NCI-H1092 (cell line): ENCODE measurements at places on chromosomes 4 and X.

GRCh38 chr4:129420637-129421036 lies 324.7 kb downstream of the C4orf33 start:
- DNase-seq: no peak

DNA sequence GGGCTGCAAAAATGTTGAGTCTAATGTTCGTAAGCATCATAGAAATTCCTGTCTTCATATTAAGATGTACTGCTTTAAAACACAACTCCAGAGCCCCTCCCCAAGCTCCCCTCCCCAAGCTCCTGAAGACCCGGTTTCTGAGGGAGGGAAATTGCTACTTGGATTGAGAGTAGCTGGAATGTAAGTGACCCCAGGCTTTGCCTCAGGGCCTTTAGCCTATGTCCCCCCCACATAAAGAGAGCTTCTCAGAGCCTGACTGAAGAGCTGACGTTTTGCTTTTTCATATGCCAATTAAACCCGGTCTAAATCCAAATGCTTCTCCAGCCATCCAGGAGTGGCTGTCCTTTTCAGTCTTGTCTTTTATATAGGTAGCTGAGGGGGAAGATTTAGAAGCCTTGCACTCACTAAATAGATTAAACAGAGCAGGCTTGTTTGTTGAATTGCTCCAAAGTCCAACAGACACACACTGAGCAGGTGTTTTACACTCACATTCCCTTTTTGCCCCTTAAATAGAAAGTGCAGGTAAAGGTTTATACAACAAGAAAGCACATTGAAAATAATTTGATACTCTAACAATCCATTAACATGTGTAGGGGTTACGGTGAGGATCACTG lies 19.6 kb downstream of the ARX start:
- DNase-seq: no peak

DNA sequence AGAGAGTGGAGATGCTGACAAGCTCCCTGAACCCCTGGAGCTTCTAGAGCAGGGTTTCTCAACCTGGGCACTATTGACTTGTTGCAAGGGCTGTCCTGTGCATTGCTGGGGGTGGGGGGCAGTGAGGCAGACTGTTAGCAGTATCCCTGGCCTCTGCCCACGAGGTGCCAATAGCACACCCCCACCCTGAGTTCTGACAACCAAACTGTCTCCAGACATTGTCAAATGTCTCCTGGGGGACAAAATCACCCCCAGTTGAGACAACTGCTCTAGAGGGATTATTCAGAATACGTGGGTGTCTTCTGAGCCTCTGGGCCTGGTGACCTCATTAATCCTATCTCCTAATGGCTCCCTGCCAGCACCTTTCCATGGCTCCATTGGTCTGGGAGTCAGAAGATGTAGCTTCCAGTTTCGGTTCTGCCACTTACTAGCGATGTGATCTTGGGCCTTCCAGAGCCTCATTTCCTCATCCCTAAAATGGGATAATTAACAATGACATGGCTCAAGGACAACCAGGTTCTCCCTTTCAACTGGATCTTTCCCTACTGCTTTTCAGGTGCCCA lies 17.6 kb upstream of the PJA1 start:
- no peak for DNase-seq

- DNase-seq: no peak
Observed at GRCh38 chr4:15600176-15600575, 55.0 kb downstream of the FBXL5 start.

DNA sequence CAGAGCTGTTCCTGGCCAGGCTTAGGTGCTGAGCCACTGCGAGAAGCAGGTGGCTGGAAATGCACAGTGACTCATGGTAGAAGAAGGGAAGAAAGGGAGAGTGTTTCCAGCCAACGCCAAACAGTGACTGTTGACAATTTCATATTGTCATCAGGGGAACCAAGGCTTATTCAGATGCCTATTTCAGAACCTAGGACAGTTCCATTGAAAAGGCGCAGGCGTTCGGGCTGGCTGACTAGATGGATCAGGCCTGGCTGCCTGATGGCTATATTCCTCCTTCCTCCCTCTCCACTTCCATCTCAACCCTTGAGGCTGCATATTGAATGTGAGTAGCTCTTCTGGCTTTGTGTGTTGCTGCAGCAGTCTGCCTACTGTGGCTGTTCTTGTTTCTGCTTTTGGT lies 73.0 kb upstream of the FRMPD4 start:
- DNase-seq: no peak

DNA sequence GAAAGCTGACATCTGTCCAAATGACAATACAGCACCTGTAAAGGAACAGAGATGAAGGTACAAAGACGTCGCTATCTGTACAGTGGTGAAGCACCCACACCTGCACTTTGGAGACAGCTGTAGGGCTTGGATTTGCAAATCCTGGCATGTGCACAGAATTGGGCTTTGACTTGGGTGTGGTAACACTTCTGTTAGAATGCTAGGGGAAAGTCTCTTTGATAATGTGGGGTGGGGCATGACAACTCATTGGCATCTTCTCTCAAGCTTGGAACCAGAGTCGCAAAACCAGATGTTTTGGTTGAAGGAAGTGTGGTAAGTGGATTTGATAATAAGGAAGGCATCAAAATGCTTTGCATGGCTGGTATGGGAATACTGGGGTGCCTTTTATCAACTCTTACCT lies 55.5 kb downstream of the VCX3B start:
- no peak for DNase-seq

- no peak for DNase-seq
Observed at GRCh38 chr4:141909541-141909940, 273.2 kb downstream of the IL15 start.

DNA sequence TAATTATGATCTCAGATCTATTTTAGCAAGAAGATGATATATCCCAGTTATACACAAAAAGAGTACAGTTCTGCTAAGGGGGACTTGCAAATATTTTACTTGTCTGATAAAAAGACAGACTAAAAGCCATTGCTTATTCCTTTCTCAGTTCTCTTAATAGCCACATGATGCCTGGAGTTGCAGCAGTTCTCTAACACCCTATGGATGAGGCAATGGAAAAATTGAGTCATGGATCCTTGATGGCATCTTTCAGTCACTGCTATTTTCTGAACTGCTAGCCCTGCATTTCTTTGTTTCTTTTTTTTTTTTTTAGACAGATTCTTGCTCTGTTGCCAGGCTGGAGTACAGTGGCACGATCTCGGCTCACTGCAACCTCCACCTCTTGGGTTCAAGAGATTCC lies 1956.7 kb downstream of the C4orf33 start:
- DNase-seq: no peak

DNA sequence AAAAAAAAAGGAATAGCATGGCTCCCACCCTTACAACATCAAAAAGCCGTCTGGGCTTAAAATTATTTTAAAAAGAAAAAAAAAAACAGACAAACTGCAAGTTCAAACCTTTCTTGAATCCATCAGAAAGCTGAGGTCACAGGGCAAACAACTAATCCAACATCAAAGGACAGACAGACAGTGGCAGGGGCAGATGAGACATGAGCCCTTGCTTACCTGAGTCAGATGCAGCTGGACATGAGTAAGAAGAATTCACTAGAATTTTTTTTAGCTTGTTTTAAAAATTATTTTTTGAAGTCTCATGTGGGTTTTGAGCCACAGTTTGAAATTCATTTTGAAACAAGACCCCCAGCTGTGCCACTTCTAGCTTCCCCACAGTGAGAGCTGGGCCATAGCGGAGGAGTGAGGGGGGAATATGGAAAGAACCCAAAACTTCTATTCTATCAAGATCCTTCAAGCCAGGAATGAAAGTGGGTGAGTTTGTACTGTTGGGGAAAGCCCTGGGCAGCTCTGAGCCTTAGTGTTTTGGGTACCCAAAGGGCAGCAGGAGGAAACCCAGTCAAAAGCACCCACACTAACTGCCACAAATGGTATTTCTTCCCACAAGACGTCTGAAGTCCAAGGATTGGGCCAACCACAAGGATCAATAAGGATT lies 111.4 kb downstream of the ATXN3L start:
- DNase-seq: no peak

GRCh38 chr4:19809989-19810388 lies 441.7 kb upstream of the SLIT2 start:
- DNase-seq: no peak

- DNase-seq: no peak
Observed at GRCh38 chr4:136203199-136203598, 1329.1 kb downstream of the PCDH18 start.

- no peak for DNase-seq
Observed at GRCh38 chrX:54926978-54927377, 6.4 kb downstream of the TRO start.

DNA sequence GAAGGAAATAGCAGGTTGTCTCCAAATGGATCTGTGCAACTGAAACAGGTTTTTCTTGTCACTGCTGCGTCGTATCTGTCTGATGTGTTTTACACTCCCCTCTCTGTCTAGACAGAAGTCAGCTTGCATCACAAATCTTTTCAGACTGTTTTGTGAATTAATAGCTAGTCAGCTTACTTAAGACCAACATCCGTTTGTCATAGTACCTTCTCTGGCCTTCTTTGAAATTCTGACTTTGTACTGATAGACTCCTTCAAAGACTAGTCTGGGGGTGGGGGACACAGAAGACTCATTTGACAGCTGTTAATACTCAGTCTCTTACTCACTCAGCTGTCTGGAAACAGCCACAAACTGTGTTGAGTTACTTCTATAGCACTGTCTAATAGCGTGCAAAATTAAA lies 197.8 kb downstream of the PALLD start:
- no peak for DNase-seq

- DNase-seq: no peak
Observed at GRCh38 chr4:140242357-140243277, 88.6 kb upstream of the MAML3 start.

GRCh38 chrX:68755616-68756125 lies 73.2 kb upstream of the EFNB1 start:
- DNase-seq: no peak

GRCh38 chr4:183773790-183774189 lies 114.7 kb downstream of the TRAPPC11 start:
- no peak for DNase-seq

GRCh38 chr4:25958110-25958509 lies 44.1 kb downstream of the SMIM20 start:
- DNase-seq: no peak

DNA sequence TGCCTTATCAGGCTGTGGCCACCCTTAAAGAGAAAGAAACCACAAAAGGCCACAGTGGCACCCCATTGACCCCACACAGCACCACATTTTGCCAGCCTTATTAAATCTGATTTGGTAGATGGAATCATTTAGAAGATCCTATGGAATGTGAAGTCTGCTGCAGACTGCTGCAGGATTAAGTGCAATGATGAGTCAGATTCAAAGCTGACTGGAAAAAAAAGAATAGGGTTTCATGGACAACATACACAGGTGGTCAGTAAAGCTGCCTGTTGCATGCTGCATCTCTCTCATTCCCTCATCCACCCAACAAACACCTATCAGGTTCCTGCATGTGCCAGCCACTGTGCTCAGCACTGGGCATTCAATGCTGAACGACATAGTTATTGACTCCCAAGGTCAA lies 56.6 kb downstream of the CHST7 start:
- no peak for DNase-seq

GRCh38 chr4:77434299-77435092 lies 171.1 kb upstream of the CXCL13 start:
- no peak for DNase-seq

DNA sequence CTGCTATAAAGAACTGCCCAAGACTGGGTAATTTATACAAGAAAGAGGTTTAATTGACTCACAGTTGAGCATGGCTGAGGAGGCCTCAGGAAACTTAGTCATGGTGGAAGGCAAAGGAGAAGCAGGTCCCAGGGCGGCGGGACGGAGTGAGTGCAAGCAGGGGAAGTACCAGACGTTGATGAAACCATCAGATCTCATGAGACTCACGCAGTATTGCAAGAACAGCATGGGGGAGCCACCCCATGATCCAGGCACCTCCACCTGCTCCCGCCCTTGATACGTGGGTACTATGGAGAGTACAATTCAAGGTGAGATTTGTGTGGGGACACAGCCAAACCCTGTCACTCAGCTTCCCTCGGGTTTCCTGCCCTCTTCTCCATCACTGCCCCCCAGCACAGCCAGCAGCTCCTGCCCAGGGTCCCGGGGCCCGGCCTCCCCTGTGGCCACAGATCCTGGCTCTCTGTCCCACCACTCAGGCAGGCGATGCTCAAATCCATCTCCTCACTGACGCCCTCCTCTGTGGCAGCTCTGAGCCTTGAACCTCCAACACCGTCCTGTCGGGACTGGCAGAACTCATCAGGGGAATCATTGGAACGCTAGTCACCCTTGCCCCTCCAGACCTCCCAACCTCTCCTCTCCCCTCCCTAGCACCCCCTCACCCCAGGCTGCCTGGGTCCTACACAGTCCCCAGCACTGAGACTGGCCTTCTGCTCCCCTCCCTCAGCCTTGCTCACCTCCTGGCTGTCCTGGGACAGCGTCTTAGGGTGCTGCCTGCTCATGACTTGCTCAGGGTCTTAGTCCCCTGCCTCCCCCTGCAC lies 37.6 kb downstream of the FGFRL1 start:
- DNase-seq: no peak

DNA sequence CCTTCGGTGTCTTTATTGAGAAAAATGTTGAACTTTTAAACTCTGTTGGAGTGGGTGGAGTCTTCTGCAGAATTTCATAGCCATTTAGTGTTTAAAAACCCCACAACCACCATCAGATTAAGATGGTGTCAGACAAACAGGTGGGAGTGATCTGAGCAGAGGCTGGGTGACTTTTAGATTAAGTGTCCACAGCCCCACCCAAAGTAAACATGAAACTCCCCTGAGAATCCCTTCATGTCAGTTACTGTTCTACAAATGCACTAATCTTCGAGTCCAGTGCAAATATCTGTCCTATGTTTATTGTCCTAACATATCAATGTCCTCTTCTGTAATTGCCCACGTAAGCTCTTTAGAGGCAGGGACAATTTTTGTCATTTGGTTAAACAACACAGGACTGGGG lies 175.6 kb upstream of the RBPJ start:
- DNase-seq: no peak

GRCh38 chr4:13980317-13981310 lies 353.1 kb upstream of the BOD1L1 start:
- no peak for DNase-seq

DNA sequence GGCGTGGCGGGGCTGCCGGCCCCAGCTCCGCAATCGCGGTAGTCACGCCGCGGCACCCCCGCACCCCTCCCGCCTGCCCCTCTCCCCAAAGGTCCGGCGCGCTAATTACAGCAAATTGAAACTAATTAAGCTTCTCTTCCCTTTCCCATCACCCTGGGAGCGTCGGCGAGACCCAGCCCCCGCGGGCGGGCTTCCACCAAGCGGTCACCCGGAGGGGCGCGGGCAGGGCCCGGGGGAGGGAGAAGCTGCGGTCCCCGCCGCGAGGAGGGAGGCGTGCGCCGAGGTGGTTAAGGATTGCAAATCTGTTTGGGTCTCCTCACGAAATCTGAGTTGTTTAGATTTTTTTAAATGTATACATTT lies 13.1 kb downstream of the ARX start:
- DNase-seq: no peak

- DNase-seq: no peak
Observed at GRCh38 chr4:169640261-169640870, 20.0 kb downstream of the CLCN3 start.

- DNase-seq: no peak
Observed at GRCh38 chr4:14743172-14743571, 259.1 kb upstream of the CPEB2 start.

GRCh38 chr4:79689740-79690139 lies 281.7 kb upstream of the GK2 start:
- no peak for DNase-seq

GRCh38 chr4:154593868-154594267 lies 3.3 kb upstream of the FGA start:
- no peak for DNase-seq

GRCh38 chr4:53916431-53916889 lies 147.9 kb downstream of the CHIC2 start:
- no peak for DNase-seq
